ENCODE measurements at places on chromosomes 5 and 9. TPM values are rescaled to one million over a fixed set of nuclear protein-coding genes. Genes with fewer than 3 reads are reported as not detected.

DNA sequence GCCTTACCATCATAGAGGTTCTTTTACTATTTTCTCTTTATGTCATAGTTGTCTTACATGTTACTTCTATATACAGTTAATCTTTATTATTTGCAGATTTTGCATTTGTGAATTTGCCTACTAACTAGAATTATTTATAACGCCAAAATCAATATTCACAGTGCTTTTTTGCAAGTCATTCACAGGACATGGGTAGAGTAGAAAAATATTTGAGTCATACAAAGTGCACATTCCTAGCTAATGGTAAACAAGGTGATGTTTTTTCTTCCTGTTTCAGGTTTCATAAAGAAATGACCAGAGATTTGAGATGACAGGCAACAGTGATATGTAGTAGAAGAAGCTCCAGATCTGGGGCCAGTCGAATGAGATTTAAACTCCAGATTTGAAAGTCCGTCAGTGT, 30.0 kb upstream of the OR2Y1 start:
- DNase-seq: no peak

DNA sequence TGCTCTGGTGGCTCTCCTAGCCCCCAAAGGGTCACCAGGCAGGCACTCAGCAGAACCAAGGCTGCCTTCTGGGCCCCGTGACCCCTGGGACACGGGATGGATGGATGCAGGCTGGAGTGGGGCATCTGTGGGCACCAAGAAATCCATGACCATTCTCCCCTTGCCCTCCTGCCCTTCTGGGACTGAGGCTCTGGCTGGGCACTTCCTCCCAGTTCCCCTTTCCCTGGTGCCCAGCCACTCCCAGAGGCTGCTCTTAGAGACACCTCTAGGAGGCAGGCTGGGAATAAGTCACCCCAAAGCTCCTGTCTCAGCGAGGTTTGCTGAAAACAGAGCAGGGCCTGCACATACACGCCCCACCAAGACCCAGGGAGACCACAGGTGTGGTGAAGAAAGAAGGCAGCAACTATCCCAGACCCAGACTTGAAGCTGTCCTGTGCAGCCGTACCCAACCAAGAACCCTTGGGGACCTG, 943 bp downstream of the STING1 start:
- DNase-seq: no peak

DNA sequence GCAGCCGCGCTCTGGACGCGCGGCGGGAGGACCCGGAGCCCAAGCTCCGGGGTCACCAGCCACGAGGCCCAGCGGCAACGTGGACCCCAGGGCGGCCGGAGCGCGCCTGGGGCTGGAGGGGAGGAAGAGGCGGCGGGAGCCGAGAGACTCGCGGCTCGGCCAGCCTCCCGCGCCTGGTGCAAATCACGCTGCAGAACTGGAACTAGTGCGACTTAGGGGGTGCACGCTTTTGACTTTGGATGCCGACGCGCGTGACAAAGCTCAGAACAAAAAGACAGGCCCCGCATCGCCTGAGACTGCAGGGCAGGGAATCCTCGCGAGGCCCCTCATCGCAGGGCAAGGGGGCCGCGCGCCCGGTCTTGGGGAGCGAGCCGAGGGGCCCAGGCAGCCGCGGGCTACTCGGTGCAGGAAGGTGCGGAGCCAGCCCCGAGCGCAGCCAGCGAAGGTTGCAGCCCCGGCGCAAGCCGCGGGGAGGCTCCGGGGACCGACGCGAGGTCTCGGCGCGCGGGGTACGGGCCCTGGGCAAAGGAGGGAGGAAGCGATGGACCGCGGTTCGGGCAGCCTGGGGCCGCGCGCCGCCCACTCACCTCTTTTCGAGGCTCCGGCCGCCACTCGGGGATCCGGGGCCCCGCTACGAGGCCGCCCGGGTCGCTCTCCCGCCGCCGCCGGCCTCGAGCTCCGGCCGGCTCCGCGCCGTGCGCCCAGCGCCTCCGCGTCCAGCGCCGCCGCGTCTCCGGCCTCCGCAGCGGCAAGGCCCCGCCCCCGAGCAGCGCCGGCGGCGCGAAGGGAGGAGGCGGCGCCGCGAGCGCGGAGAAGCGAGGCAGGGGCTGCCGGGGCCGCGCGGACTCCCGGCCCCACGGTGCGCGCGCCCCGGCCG, at the start of gene GOLM1:
GOLM1 (minus strand) TSS at position 735 of the 877 bp plus-strand sequence. CDS start 20,238 bp downstream, outside the sequence.
- peak; percentile 51 for DNase-seq

NDST1 gene
- polyA plus RNA-seq: 65.9 TPM

CTNND2 gene
- 1.7 TPM for polyA plus RNA-seq

IRX2 gene
- 68.5 TPM for polyA plus RNA-seq

- no peak for DNase-seq
Measured at GRCh38 chr5:120852222-120852860, 388.2 kb downstream of the PRR16 start.

CFAP90 gene
- 3.1 TPM for polyA plus RNA-seq

SPRY4 gene
- polyA plus RNA-seq: 39.7 TPM

NR5A1 gene
- not detected for polyA plus RNA-seq

HAND1 gene
- polyA plus RNA-seq: not detected

DNA sequence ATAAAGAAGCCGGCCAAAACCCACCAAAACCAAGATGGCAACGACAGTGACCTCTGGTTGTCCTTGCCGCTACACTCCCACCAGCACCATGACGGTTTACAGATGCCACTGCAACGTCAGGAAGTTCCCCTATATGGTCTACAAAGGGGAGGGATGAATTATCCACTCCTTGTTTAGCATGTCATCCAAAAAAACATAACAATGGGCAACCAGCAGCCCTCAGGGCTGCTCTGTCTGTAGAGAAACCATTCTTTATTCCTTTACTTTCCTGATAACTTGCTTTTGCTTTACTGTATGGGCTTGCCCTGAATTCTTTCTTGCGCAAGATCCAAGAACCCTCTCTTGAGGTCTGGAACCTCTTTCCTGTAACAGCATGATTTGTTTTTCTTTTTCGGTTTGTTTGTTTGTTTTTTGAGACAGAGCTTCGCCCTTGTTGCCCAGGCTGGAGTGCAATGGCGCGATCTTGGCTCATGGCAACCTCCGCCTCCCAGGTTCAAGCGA, 2.0 kb upstream of the UAP1L1 start:
- no peak for DNase-seq

GRCh38 chr5:39774605-39775004, 349.8 kb upstream of the DAB2 start:
- DNase-seq: no peak

DNA sequence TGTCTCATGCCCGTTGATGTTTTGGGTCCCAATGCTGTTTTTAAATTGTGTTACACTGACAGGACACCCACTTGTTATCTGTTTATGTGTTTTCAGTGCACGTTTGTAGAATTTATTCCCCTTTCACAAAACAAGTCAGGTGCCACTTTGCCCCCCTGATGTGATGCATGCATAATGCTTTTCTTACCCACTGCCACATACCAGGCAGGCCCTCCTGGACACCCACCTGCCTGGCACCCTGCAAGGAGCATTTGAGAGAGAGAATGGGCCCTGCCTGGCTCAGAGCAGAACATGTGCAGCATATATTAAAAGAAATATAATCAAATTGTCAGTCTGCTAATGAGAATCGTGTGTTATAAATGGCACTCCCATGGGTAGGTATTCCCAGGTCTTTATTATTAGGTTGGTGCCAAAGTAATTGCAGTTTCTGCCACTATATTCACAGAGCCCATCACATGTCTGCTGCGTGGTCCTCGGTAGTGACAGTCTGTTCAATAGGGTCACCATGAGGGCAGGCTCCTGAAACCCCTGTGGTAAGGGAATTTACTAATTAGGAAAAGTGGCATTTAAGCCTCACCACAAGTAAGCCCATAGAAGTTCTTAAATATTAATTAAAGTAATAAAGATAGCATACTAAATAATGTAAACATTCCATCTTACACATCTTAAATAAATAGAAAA, 52.2 kb upstream of the CKMT2 start:
- no peak for DNase-seq

All from right lung (tissue), 10 donors.